Progenitor cell of endocrine pancreas (in vitro differentiated cells): ENCODE measurements at places on chromosomes 3 and 15. TPM values are rescaled to one million over a fixed set of nuclear protein-coding genes. Genes with fewer than 3 reads are reported as not detected.

ZNF660 gene
- total RNA-seq, result 22.6 and 27.1 TPM in 2 replicates

- DNase-seq, result no peak
Observed at GRCh38 chr3:4724051-4724629, 231.0 kb downstream of the ITPR1 start.

DNA sequence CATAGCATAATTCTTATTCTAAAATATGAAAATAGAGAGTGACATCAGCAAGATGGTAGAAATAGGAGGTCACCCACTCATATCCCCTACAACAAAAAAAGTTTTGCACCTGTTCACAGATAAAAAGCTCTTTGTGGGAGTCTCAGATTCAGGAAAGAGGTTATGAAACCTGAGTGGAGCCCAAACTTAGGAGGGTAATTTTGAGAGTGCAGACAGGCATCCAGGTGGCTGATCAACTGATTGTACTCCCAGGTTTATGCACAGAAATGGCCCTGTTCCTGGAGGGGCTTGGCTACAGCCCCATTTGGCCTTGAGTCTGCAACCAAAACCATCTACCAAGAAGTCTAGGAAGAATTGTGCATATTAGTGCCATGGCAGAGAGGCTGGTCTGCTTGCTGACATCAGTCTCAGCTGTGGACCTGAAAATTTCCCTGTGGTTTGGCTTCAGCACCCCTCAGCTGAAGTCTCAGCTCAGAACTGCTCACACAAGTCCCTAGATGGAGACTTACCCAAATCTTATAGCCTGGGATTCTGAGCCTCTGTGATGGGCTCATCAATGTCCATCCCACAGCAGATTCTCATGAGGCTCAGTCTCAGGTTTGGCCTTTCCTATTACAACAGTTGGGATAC lies 291.6 kb downstream of the IL20RB start:
- DNase-seq, result no peak

ZMYND10 gene
- total RNA-seq, result 0.86 and 2.2 TPM in 2 replicates

GOLGA8J gene
- not detected in 2 replicates for total RNA-seq

ARHGAP31 gene
- 0.84 and 1.4 TPM in 2 replicates for total RNA-seq

GP9 gene
- not detected in 2 replicates for total RNA-seq

COL6A5 gene
- total RNA-seq, result not detected in 2 replicates

GRCh38 chr3:186411994-186412393 lies 50.0 kb upstream of the DGKG start:
- DNase-seq, result no peak

DNA sequence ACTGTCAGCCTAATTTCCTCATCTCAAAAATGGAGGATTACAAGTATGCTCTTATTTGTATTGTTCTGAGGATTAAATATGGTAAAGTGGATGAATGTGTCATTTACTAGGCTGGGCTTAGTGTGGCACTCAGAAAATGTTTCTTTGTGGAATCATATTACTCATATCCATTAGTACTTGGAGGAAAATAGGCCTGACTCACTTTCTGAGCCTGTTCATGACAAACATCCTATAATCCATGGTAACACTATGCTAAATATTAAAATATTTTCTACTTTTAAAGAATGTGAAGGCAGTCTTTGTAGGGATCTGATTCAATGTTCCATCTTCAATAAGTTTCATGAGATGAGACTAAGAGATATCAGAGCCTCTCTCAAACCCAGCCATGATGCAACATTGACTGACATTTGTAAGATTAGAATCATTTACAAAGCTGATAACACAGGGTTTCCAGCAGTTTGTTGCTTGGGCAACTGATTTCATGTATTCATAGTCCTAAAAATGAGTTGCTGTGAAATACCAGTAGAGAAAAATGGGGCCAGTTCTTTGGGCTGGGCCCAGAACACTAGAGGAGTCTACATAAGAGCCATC lies 1048.5 kb downstream of the NTRK3 start:
- no peak for DNase-seq

DNA sequence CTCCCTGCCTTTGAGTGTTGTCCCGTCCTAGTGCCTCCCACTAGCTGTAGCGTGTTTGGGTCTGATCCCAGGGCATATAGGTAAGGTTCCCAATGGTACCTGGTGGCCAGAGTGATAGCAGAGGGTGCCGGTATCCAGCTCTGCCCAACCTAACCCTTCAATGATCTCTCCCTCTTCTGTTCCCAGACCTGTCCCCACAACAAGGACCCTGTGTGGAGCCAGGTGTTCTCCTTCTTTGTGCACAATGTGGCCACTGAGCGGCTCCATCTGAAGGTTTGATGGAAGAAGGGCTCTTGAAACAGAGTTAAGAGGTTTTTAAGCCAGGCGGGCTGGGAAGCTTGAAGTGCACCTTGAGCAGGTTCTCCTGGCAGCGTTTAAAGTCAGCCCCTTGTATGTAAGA lies 35.5 kb downstream of the ESYT3 start:
- no peak for DNase-seq

ALCAM gene
- 28.6 and 29.8 TPM in 2 replicates for total RNA-seq
